Naive thymus-derived CD4-positive, alpha-beta T cell (primary cell): ENCODE measurements at places on chromosomes 2 and 18. TPM values are rescaled to one million over a fixed set of nuclear protein-coding genes. Genes with fewer than 3 reads are reported as not detected.

- no peaks in the 10 kb centered on the region for H3K27me3 ChIP-seq
- no peaks in the 10 kb centered on the region for H3K36me3 ChIP-seq
- H3K4me3 ChIP-seq: no peak overlapping the region
- H3K27ac ChIP-seq: no peak overlapping the region
- no peak for DNase-seq
These were observed 124.3 kb upstream of the RAB12 start for GRCh38 chr18:8484951-8485350.

DNA sequence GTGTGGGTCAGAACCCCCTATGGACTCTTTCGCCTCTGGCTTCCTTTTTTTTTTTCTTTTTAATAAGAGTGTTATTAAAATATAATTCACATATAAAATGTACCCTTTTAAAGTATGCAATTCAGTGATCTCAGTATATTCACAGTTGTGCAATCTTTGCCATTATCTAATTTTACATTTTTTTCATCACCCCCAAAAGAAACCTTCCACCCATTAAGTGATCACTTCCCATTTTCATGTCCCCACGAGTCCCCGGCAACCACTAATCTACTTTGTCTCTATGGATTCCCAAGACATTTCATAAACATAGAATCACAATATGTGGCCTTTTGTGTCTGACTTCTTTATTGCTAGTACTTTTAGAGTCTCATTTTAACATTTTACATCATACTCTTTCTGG is 38.7 kb upstream of the ANXA4 start:
- no peak overlapping the region for H3K4me3 ChIP-seq
- H3K4me1 ChIP-seq: no peaks in the 10 kb centered on the region
- H3K36me3 ChIP-seq: no peaks in the 10 kb centered on the region
- no peak overlapping the region for H3K27ac ChIP-seq
- DNase-seq: no peak

The ANKRD62 gene
- total RNA-seq: not detected

GRCh38 chr2:8021921-8022320 is 659.9 kb upstream of the ID2 start:
- no peaks in the 10 kb centered on the region for H3K27me3 ChIP-seq
- DNase-seq: no peak
- H3K36me3 ChIP-seq: no peaks in the 10 kb centered on the region
- no peak overlapping the region for H3K27ac ChIP-seq

GRCh38 chr2:240325016-240326007 is 110.2 kb upstream of the GPC1 start:
- H3K27ac ChIP-seq: no peak overlapping the region
- no peaks in the 10 kb centered on the region for H3K4me1 ChIP-seq
- no peaks in the 10 kb centered on the region for H3K27me3 ChIP-seq

- no peaks in the 10 kb centered on the region for H3K27me3 ChIP-seq
- DNase-seq: no peak
- H3K4me1 ChIP-seq: no peaks in the 10 kb centered on the region
- no peak overlapping the region for H3K4me3 ChIP-seq
These were observed 143.3 kb downstream of the PDE1A start for GRCh38 chr2:182283512-182283911.
